ENCODE measurements at places on chromosomes 16 and 17. TPM values are rescaled to one million over a fixed set of nuclear protein-coding genes. Genes with fewer than 3 reads are reported as not detected.

DNA sequence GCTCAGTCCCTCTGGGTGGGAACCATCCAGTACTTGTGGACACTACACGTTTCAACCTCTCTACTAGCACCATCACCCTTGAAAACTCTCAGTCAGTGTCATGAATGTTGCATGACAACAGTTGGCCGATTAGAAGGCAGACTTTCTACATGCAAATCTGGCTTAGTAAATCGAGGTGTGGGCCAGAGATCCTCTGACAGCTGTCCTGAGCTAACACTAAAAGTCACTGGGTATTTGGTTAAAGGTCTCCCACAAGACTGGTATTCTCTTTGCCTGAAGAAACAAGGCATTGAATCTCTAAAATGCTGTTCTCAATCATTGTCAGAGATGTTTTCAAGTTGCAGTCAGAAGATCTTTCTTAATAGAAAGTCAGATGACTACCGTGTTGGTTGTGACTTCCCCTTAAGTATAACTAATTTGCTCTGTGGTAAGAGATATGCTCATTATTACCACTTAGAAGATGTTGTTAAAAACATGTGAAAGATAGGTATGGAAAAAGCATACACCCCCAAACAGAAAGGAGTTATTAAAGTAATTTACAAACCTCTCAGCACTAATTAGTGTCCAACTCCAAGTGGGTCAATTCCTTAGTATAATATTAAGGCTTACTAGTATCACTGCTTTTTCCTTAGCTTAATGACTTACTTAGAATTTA, 62.3 kb downstream of the WNT3 start:
- DNase-seq = no peak

DNA sequence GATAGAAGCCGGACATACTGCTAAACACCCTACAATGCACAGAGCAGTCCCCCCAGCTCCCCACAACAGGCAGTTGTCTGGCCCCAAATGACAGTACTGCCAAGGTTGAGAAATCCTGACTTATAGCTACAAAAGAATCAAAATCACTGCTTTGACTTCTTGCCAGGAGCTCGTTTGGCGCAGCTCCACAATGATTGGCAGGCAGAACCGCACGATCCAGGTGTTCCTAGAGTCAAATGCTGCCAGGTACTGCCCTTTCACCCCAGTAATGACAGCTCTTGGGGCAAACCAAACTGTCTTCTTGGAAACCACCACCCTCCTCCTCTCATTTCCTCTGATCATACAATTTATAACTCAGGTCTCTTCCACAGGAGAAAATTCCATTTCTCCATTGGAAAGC, 2.2 kb upstream of the TMC5 start:
- DNase-seq = no peak

DNA sequence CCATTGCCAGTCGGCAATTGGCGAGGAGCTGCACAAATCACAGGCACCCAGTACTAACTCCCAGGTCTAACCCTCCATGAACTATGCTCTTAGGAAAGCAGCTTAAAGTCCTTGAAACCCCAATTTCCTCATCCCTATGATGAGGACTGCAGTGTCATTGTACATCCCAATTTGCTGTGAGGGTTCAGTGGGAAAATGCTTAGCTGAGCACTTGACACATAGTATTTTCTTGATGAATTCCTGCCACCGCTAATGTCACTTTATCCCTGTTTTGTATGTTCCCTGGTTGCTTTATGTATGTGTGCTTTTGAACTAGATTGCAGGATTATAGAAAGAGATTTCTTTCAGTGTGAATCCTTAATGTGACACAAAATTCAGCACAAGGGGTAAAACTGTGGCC, 161.5 kb upstream of the RBFOX1 start:
- no peak for DNase-seq

DNA sequence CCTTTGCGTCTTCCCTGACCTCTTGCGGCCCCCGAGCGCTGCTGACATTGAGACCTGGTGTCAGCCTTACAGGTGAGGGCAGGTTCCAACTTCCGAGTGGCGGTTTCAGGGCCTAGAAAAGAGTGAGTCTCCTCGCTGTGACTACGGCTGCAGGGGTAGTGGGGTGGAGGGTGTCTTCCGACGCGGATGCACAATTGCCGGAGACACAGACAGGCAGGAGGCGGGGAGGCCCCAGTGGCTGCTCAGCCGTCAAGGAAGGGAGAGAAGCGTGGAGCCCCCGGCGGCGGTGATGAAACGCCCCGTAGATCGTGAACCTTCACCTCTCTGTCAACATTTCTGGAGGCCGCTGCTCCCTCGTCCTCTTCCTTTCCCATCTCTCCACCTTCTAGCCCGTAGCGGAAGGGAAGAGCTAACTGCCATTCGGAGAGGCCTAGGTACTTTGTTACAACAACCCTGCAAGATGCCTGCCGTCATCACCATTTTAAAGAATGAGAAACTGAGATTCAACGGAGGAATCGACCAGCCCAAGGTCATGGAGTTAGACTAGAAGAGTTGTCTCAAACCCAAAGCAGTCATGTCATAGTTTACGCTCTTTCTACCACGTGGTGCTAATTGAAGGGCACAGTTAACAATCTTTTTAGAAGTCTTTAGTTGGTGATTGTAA, 485 bp downstream of the DNAJA3 start:
- DNase-seq = no peak

GRCh38 chr17:12789481-12790248, at the start of gene ARHGAP44:
Gene ARHGAP44, plus strand, starts transcription at chr17:12789498. Its CDS starts 341 bp downstream, at chr17:12789839.
- DNase-seq = no peak

KRT28 gene
- not detected for polyA plus RNA-seq

GRCh38 chr16:27759301-27759871, 209.4 kb downstream of the KATNIP start:
- DNase-seq = no peak

CSH2 gene
- not detected for polyA plus RNA-seq

GRCh38 chr16:29310852-29311314, 95.6 kb downstream of the NPIPB11 start:
- DNase-seq = no peak

- DNase-seq = no peak
These were observed 100.4 kb downstream of the COPRS start for GRCh38 chr17:31758646-31759045.

P3H4 gene
- 3.5 TPM for polyA plus RNA-seq

GRCh38 chr16:81836279-81837054, 57.4 kb downstream of the PLCG2 start:
- DNase-seq = no peak

DNA sequence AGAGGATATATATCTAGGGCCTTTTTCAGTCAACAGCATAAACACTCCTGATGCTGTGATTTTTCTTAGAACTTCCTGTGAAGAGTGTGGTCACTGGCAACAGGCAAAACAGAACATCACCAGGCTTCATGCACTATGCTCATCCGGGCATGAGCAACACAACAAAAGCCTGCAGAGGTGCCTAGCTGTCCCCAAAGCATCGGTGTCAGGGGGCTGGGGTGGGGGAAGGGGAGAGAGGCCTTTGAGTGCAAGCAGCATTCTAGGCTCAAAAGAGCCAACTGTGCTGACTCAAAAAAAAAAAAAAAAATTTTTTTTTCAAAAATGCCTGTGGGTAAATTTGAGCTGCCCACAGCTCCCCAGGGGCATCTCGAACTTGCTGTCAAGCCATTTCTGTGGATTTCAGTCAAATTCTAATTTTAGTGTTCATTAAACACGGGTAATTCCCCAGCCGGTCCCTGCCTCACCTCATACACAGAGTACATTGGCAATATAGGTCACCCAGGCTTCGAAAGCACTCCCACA, 194.6 kb upstream of the DYNLRB2 start:
- DNase-seq = no peak

DNA sequence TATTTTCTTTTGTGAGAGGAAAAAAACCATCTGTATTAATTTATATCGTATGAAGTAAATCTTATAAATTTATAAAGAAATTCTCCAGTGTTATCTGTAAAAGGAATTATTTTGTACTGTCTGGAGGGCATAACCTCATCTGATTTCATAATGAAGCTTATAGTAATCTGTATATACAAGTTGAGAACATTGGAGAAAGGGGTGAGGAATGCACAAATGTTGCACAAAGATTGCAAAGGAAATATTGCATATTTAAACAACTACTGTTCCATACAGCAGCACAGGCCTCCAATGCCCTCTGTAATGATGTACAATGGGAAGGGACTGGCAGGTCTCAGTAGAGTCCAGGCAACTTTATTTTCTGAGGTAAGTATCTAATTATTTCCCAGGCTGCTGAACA, 50.8 kb upstream of the KCNJ16 start:
- no peak for DNase-seq

UNC13D gene
- 44.5 TPM for polyA plus RNA-seq

HOXB4 gene
- polyA plus RNA-seq = not detected

GRCh38 chr16:73189136-73189535, 141.2 kb upstream of the ZFHX3 start:
- DNase-seq = no peak

DNA sequence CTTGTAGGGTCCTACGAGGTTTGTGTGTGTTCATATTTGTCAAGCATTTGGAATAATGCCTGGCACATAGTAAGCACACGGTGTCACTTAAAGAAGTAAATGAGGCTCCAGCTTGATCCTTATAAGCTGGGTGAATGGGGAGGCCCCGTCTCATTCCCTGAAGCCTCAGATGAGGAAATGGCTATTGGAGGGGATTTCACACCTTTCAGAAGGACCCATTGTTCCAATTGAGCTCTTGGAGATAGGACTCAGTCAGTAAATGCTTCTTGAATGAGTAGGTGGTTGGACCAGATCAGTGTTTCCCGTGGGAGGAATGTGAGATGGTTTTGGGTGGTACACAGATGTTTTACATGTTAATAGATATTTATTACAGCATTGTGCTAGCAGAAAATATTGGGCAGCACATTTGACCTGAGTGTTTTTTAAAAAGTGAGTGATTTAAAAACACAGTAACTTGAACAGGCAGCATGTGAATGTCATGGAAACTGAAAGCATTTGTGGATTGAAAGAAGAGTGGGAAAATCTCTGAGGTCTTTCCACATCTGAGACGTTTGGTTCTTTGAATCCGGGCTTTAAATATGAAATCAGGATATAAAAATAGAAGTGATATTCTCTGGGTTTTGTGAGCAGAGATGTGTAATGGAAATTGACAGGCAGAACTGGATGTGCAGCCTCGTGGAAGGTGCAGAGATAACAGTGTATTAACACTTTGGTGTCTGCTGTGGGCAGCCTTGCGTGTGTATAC, 36.4 kb upstream of the ARHGAP17 start:
- no peak for DNase-seq

ALOXE3 gene
- 1.6 TPM for polyA plus RNA-seq

GRCh38 chr17:18025945-18026776, 12.8 kb downstream of the ATPAF2 start:
- no peak for DNase-seq

GRCh38 chr16:21663889-21664647, at the start of gene OTOA:
Gene OTOA, plus strand, starts transcription at chr16:21663968. Its CDS starts 14,547 bp downstream, at chr16:21678515.
- DNase-seq = peak; percentile 11

GRCh38 chr17:27832831-27833230, 32.5 kb upstream of the NOS2 start:
- no peak for DNase-seq

DNA sequence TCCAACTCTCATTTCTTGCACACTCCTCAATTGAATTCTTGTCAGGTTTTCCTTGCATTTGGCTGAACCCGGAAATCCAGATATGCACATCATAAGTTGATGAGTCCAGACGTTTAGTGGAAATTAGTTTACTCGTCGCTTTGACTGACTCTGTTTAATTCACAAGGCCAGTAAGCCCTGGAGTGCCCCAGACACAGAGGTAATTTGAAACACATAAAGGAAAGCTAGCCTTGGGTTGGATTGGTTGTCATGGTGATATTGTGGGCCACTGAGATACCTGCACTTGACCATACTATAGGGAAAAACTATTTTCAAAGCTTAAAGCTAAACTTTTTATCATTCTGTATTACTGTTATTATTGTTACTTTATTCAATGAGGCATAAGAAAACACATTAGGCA, 178.3 kb upstream of the CA10 start:
- DNase-seq = no peak

- no peak for DNase-seq
These were observed 1.1 kb upstream of the ZNF263 start for GRCh38 chr16:3282103-3282729.

TP53TG3B gene
- not detected for polyA plus RNA-seq

DNA sequence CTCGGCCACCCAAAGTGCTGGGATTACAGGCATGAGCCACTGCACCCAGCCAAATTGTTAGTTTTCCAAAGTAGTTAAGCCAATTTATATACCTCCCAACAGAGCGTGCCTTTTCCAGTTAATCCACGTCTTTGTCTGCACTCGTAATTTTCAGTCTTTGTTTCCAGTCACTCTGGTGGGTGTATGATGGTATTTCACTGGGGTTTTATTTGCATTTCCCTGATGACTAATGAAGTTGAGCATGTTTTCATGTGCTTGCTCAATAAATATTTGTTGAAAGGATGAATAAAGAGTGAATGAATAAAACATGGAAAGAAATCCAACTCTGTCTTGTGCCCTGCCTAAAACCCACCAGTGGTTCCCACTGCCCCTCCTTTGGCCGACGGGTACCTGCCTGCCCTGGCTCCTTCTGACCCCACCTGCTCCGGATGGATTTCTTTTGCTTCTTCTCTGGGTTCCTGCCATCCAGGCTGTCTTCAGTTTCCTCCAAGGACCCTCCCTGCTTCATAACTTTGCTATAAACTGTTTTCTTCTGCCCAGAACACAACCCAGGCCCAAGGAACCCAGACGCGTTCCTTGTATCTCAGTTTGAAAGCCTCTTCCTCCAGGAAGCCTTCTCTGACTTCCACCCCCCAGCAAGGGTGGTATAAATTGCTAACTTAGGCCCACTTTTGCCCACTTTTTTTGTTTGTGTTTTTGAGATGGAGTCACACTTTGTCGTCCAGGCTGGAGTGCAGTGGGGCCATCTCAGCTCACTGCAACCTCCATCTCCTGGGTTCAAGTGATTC, 3.0 kb upstream of the ABCC1 start:
- no peak for DNase-seq

DNA sequence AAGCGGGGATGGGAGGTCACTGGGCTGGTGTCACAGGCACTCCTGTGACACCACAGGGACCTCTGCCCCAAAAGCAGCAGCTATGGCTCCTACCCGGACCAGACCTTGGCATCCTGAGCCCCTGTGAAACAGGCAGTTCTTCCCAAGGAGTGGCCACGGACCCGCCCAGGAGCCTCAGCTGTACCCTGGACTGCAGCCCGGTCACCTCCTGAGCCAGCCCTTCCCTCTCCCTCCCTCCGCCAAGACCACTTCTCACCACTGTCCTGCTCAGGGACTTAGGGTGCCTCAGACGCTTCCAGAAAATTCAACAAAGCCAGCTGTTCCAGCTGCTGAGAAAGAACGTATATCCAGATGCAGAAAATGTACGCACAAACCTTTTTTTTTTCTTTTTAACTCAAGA, 13.9 kb upstream of the NCBP3 start:
- no peak for DNase-seq
